AG04449 (cell line): ENCODE measurements at places on chromosomes 6 and 20.

- no peak for DNase-seq
Observed at GRCh38 chr20:34983089-34983820, 27.6 kb downstream of the MYH7B start.

GRCh38 chr20:51446656-51447055, 95.9 kb downstream of the NFATC2 start:
- no peak for DNase-seq

DNA sequence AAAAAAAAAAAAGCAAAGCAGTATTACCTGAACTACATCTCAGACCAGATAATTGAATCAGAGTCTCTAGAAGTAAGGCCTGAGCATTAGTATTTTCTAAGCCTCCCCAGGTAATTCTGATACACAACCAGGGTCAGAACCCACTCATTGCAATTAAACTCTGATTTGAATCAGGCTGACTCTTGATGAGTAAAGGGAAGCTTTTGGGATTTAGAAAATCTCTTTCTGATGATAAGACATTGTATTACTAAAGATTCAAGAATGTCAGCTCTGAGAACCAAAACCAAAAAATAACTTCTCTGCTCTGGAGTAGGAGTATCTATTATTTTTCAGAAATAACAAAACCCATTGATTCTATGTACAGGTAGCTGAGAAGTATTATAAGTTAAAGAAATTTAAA, 100.1 kb upstream of the COL21A1 start:
- DNase-seq, result no peak

GRCh38 chr20:59004763-59005522, 2.1 kb downstream of the CTSZ start:
- no peak for DNase-seq

GRCh38 chr6:6688951-6689350, 100.4 kb downstream of the LY86 start:
- no peak for DNase-seq
